Hematopoietic multipotent progenitor cell treated with erythropoietin and hydrocortisone succinate and interleukin-3 and kit ligand, for 8 days (in vitro differentiated cells): ENCODE measurements at places on chromosomes 5 and 9.

DNA sequence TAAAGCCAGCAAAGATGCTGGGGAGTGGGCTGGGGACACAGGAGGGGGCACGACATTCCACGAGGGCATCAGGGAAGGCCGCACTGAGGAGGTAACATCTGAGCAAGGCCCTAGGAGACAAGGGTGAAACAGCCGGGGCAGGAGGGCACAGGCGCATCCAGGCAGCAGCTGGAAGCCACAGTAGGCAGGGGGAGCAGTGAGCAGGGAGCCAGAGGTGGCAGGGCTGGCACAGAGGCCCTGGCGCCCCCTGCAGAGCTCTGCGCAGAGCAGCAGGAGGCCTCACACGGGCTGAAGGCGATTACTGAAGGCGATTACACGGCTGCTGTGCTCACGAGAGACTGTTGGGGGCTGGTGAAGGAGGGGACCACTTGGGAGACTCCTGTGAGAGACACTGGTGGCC lies 15.4 kb downstream of the LMAN2 start:
- DNase-seq, result peak; percentile 73

DNA sequence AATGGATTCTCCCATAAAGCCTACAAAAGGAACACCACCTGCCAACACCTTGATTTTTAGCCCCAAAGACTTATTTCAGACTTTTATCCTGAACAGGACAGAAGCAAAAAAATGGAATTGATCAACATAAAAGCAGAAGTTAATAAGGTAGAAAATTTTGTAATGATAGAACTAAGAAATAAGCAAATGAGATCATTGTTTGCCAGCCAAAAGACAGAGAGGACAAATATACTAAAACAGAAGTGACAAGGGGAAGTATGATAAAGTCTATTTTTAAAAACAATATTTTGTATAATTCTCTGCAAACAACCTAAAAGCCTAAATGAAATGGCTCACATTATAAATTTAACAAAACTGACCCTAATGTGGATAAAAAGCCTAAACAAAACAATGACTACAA lies 110.5 kb upstream of the PRSS3 start:
- DNase-seq, result no peak

- no peak for DNase-seq
Observed at GRCh38 chr9:23723672-23724071, 102.4 kb downstream of the ELAVL2 start.

GRCh38 chr5:32263684-32264083 lies 49.1 kb downstream of the MTMR12 start:
- DNase-seq, result no peak

DNA sequence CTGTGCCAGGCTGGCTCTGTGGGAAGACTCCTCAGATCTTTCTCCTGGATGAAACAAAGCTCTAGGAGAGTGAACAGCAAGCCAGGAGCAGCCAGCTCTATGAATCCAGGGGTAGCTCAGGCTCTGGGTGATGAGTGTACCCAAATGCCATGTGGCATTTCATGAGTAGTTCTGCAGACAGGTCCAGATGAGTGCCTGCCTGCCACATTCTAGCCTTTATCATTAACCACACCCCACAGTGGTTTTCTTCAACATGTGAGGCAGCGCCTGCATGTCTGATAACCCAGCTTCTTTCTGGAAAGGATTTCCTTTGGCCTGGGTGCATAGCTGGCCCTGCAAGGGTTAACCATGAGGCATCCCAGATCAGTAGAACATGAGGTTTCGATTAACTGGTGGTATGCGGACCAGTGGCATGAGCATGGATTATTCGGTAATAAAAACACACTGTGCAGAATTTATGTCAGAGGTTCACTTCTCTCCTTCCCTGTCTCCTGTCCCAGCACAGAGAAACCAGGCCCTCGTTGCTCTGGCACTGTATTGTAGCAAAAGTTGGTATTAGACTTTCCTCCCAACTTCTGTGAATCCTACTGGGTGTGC lies 381.9 kb upstream of the ZNF462 start:
- DNase-seq, result peak; percentile 74

GRCh38 chr5:69245031-69245430 lies 10.3 kb downstream of the CDK7 start:
- DNase-seq, result no peak

GRCh38 chr5:159051421-159052282 lies 48.1 kb downstream of the EBF1 start:
- no peak for DNase-seq

DNA sequence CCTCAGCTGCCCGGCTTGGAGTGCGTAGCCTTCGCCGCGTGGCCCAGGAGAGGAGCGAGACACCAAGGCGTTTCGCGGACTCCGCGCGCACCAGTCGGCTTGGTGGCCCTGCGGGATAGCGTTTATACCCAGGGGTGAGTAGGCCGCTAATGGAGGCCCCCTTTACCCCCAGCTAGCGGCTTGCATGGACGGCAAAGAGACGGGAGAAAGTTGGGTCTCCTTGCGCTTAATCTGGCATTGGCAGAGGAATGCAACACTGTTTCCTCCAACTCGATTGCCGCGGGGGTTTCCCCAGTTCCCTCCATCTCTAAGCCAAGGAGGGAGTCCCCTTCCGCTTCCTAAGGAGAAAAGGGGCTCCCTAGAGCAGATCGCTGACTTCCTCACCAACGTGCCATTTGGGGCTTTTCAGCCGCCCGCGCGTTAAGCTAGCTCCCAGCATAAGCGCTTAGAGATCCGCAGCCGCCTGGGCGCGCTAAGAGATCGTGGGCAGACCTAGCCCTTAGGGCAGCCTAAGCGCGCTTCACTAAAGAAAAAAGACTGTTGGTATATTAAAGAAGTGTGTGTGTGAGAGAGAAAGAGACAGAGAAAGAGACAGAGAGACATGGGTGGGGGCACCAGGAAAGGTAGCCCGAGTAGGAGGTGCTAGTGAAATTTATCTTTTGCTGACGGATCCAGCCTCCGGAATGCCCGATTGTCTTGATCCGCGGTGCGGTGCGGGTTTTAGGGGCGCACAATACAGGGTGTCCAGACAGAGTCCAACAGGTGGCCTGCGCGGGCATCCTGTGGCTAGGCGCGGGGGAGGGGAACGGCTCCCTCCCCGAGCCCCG lies 597.9 kb upstream of the SGCD start:
- no peak for DNase-seq

DNA sequence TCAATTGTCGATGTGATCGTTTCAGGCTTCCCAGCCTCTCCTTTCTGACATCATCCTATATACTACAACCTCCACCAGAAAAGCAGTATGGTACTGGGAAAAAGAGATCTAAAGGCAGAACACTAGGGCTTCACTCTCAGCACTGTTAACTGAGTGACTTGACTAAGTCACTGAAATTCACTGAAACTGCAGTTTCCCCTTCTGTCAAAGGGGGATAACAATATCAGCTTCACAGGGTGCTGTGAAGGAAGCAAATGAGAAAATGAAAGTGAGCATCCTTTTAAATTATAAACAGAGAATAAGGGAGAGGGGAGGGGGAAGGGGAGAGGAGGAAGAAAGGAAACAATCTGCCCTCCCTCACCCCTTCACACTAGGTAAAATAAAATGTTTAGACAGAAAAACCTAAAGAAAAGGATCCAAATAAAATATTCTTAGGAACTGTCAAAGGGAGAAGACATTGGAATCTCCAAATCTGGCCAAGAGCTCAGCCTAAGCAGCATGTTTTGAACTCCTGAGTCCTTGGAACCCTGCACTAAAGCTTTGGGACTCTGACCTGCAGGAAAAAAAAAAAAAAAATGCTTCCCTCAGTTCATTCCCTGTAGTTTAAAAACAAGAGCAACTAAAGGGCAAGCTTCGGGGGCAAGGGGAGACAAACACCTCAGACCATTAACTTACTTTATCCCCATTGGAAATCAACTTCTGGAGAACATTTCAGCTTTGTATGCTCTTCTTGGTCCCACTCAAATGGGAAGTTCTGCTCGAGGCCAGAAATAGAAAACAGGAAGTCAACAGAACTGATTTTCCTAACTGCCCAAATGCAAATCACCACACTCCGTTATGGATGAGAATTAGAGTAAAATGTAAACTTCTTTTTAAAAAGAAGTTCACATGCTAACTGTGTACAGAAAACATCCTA lies 178.3 kb downstream of the DEPDC1B start:
- no peak for DNase-seq

- DNase-seq, result peak; percentile 6
Observed at GRCh38 chr9:129177443-129177790, 644 bp downstream of the IER5L start.

GRCh38 chr5:115191474-115192031 lies 21.8 kb upstream of the TRIM36 start:
- no peak for DNase-seq

GRCh38 chr5:17989567-17990563 lies 355.6 kb downstream of the TAF11L14 start:
- no peak for DNase-seq

DNA sequence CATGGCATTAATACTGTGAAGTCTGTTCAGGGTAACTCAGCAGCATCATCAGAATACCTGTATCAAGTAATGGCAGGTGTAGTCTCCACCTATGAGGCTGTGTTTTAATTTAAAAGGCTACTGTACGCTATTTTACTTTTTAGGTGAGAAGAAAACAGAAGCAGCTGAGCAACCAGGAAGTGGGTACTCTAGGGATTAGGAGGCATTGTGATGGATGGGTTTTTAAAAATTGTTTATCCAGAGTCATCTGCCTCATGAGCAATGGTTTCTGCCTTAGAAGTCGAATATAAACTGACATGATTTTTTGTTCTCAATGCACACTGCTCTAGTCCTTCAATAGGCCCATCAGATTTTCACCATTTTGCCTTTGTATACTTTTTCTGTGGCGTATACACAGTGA lies 42.6 kb downstream of the PSIP1 start:
- DNase-seq, result no peak

DNA sequence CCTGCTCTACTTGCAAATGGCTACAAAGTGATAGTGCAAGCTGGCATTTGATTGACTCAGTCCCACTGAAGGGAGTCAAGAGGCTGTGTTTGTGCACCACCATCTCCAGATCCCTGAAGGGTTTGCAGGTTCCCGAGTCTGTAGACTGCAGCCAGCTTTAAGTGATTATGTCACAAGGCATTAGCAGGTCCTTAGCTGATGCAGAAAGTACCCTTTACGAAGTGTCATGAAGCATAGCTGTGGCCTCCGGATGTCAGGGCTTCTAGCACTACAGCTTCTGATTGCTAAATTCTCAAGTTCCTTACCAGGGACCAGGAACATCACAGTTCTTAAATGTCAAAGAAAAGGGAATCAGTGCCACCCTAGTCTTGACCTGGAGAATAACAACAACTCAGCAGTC lies 311.3 kb upstream of the TRPC7 start:
- no peak for DNase-seq

GRCh38 chr9:137276473-137277328 lies 825 bp upstream of the TOR4A start:
- peak; percentile 82 for DNase-seq

GRCh38 chr9:136399176-136400037 lies 563 bp downstream of the SNAPC4 start:
- peak; percentile 53 for DNase-seq

DNA sequence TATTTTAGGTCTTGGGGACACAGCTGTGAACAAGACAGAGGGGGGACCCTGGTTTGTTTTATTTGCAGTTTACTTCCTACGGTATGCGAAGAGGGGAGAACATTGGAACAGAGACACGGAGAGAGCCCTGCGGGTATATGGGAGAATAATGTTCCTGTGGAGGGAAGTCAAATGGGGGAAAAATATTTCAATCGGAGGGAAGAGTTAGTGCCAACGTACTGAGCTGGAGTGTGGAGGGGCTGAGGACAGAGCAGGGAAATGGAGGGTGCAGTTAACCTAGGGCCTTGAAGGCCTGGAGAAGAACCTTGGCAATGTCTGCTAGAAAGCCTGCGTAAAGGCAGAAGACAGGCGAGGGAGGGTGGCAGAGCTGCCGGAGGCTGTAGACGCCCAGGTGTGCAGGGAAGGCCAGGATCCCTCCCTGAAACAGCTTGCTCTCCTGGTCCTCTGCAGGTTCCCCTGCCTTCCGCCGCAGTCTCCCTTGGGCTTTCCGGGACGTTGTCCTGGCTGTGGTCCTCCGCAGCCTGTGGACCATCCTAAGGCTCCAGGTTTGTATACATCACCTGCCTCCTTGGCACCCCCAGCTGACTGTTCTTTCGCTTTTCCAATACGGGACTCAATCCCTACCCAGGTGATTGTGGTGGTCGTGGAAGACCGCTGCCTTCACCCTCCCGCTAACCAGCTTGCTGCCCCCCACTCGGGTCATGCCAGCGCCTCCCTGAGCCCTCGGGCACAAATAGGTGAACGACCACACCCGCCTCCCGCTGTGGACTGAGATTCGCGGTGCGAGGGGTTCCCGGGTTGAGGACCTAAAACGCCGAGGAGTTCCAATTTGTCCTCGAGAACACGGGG lies 1.9 kb upstream of the RACK1 start:
- no peak for DNase-seq

DNA sequence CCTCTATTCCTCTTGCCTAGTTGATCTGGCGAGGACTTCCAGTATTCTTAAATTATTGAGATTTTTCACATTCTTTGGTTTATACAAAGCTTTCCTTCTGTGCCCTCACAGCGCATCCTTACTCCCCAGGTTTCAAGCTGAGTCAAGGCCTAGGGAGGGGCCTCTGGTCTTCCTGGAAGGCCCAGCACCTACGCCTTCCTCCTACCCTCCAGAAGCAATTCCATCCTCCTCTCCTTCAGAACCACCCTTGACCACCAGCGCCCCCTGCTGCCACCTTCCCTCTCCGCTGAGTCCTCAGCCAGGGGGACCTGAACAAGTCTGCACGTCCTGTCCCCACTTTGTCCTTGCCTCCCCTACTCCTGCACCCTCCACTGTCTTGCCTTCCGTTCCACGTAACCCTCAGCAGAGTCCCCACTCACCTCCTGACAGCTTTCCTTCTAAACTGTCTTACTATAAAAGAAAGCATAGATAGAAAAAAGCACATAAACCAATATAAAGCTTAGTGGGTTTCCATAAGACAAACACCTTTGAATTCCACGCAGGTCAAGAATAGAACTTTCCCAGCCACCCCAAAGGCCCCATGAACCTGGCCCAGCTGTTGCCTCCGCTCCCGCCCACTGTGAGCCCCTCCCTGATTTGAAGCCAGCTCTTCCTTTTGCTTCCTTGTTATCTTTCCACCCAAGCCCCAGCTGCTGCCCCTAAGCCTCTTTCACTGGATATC lies 63.0 kb upstream of the CTSL start:
- DNase-seq, result peak; percentile 73

GRCh38 chr5:72166070-72166979 lies 59.0 kb downstream of the MAP1B start:
- peak; percentile 90 for DNase-seq

DNA sequence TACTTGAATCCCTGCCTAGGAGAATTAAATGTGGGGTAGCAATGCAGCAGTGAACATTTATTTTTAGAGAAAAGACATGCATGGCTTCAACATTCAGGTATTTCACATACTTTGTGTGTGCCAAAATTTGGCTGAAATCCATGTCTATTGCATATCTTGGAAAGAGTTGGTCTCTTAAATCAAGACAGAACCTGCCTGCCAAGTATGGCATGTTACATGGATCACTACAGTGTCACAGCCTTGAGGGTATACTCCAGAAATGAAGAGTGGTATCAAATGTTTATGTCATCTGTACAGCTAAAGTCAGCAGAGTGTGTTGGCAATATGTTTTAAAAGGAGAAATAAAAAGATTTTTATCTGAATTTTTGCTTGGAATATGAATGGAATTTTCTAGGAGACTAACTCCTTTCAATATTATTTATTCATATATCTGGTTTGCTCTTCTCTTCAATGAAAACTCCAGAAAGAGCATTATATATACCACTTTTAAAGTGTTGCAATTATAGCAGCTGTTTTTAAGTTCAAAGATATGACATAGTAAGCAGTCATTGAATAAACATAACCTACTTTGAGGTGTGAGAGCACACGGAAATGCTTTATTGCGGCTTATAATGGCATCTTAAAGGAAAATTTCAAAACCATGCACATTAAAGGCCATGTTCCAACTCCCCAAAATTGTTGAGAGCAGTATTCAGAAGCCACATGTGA lies 95.4 kb upstream of the MINAR2 start:
- peak; percentile 2 for DNase-seq

- no peak for DNase-seq
Observed at GRCh38 chr9:75823151-75823550, 67.3 kb upstream of the PCSK5 start.
